ENCODE measurements at places on chromosomes 4 and X.

DNA sequence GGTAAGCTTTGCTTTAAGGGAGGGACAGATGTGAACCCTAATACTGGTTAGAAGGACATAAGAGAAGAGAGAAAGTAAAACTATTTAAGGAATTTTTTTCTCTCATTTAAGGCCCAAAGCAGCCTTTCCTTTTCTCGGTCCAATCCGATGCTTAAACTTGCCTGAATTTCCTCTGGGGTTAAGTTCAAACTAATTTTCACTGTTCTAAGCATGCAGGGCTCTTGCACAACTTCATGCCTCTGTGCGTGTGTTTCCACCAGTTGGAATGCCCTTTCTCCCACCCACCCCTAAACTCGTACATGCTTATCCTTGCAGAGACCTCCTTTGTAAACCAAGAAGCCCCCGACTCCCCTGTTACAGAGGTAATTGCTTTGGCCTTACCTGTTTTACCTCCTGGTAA is 204.7 kb downstream of the CBR4 start:
- no peak for DNase-seq

- DNase-seq = no peak
These were observed 47.6 kb upstream of the ADAD1 start for GRCh38 chr4:122331195-122331594.

GRCh38 chrX:48908600-48908999 is 2.8 kb downstream of the SLC35A2 start:
- DNase-seq = no peak

DNA sequence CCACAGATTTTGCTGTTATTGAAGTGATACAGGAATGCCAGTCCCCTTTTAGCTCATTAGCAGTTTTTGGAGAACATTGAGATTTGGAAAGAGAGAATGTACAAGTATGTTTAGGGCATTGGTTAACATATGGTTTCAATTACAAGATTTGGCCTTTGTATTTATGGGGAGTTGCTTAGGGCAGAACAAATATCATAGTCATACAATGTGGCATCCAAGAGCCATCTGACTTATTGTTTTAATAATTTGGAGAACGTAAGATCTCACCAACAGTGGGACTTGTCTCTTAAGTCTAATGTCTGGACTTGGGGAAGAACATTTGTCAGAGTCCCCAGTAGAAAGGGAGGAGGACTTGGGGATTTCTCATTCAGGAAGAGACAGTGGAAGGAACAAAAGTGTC is 166.1 kb downstream of the STK32B start:
- no peak for DNase-seq

- no peak for DNase-seq
These were observed 268.8 kb upstream of the SMIM31 start for GRCh38 chr4:164485136-164485535.

- no peak for DNase-seq
These were observed at the start of gene GLRA2 for GRCh38 chrX:14529290-14529989. GLRA2 (plus strand) TSS chrX:14529536; CDS start chrX:14530058, 522 bp downstream.
